ENCODE measurements at places on chromosomes 4 and X. TPM values are rescaled to one million over a fixed set of nuclear protein-coding genes. Genes with fewer than 3 reads are reported as not detected.

The SOX3 gene
- total RNA-seq, result not detected

The FRMPD3 gene
- total RNA-seq, result 0.15 TPM

The PAGE4 gene
- not detected for total RNA-seq

The VSIG1 gene
- total RNA-seq, result 0.31 TPM

Data from A549 treated with DMSO at 1 μM for 4 hours (cell line).